ENCODE measurements at places on chromosomes 2 and 18. TPM values are rescaled to one million over a fixed set of nuclear protein-coding genes. Genes with fewer than 3 reads are reported as not detected.

The SOX11 gene
- total RNA-seq: not detected

The LRRTM1 gene
- not detected for total RNA-seq

The FLACC1 gene
- not detected for total RNA-seq

The WNT10A gene
- total RNA-seq: 0.10 TPM

The CRACDL gene
- 2.5 TPM for total RNA-seq

The EMX1 gene
- total RNA-seq: 0.08 TPM

The IL1B gene
- 0.15 TPM for total RNA-seq

The POU3F3 gene
- not detected for total RNA-seq

The SP110 gene
- total RNA-seq: 5.5 TPM

The EFHD1 gene
- 5.0 TPM for total RNA-seq

The WBP1 gene
- 85.2 TPM for total RNA-seq

The DSC3 gene
- total RNA-seq: 1.6 TPM

The AAK1 gene
- total RNA-seq: 14.7 TPM

The UPP2 gene
- not detected for total RNA-seq

The KLHL41 gene
- 0.50 TPM for total RNA-seq

The GALNT3 gene
- total RNA-seq: not detected

The SOCS6 gene
- total RNA-seq: 31.4 TPM

The ANKRD62 gene
- total RNA-seq: not detected

The PARD3B gene
- total RNA-seq: 1.1 TPM

The MAP3K19 gene
- not detected for total RNA-seq

The REG1A gene
- total RNA-seq: not detected

The YES1 gene
- 23.2 TPM for total RNA-seq

The PFN4 gene
- 1.1 TPM for total RNA-seq

The GPN1 gene
- total RNA-seq: 57.8 TPM

The PSMA8 gene
- not detected for total RNA-seq

The SCYGR3 gene
- total RNA-seq: not detected

The PHOSPHO2 gene
- 3.0 TPM for total RNA-seq

The KRTCAP3 gene
- total RNA-seq: not detected

The FOXD4L1 gene
- total RNA-seq: 0.31 TPM

The RAX gene
- total RNA-seq: not detected

The CROCC2 gene
- total RNA-seq: not detected

Data from A549 treated with Mapracorat at 1 μM for 4 hours (cell line).